T47D (cell line): ENCODE measurements at places on chromosomes 11 and 22.

GRCh38 chr11:112225753-112226061 lies 521 bp upstream of the PTS start:
- no peak for DNase-seq

- no peak for DNase-seq
Measured at GRCh38 chr22:45754822-45755221, 83.2 kb downstream of the ATXN10 start.

GRCh38 chr22:49853981-49854831 lies 562 bp downstream of the ZBED4 start:
- DNase-seq, result no peak

DNA sequence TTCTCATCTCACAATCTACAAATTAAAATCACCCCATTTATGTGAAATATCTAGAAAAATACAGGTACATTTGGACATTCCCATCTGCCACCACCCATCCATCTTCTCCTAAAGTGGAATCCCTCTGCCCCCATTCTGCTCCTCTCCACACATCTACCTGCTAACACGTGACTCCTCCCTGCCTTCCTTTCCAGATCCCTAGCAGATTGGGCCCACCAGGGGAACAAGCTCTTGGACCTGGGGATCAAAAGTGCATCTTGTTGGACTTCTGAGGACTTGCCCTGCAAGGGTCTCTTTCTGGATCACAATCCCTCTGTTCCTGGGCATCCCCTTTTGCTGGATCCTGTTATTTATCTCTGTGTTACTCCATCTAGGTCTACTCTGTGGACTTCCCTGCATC lies 107.6 kb downstream of the ZNF280B start:
- no peak for DNase-seq

DNA sequence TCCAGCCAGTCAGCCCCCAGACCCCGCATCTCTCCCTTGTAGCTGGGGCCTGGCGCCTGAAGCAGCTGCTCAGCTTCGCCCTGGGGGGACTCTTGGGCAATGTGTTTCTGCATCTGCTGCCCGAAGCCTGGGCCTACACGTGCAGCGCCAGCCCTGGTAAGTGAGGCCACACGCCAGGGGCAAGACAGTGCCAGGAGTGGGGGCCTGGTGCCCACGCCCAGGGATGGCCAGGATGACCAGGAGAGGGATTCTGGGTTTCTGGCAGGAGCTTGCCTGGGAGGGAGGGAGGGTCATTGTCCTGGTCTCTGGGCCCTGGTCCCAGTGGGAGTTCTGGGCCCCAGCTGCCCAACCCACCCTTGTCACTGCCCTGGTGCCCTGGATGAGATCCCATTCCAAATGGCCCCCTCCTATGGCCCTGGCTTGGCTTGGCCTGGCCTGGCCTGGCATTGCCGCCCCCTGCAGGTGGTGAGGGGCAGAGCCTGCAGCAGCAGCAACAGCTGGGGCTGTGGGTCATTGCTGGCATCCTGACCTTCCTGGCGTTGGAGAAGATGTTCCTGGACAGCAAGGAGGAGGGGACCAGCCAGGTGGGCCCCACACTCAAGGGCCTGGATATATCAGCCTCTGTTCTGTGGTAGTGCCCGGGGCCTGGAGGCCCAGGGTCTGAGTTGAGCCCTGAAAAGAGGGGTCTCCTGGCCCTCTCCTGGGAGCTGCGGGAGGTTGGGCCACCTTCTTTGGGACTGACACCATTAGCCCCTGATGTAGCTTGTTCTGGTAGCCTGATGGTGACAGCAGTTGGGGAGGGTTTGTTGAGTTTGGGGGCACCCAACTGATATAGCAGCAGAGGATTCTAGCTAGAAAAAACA lies 3.7 kb downstream of the SLC39A13 start:
- DNase-seq, result peak; percentile 76

DNA sequence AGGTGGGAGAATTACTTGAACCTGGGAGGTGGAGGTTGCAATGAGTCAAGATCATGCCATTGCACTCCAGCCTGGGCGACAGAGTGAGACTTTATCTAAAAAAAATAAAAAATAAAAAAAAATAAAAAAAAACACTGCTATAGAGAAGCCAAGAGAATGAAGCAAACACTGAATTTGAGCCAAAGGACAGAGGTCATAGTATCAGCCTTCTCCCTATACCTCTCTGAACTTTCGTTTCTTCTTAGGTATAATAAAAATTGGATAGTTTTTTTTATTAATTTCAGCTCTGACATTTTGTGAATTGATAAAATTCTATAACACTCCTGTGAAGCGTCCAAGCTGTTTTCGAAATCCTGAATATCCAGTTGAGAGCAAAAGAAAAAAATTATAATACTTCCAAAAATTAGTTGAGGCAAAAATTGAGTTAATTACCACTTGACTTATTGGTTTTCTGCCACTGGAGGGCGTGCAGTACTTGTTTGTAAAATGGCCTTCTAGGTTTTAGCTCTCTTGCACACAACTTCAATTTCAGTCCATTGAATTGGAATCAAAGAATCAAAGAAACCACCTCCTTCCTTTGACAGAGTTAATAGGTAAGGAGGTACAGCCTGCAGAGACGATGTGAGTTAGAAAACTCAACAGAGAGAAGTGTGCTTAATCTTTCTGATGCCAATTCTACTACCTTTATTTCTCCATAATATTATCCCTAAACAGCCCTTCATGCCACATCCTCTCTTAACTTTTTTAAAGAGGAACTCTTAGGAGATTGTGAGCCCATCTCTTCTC lies 143.2 kb downstream of the BBOX1 start:
- no peak for DNase-seq

- no peak for DNase-seq
Measured at GRCh38 chr11:104704146-104704830, 194.0 kb downstream of the CASP12 start.

DNA sequence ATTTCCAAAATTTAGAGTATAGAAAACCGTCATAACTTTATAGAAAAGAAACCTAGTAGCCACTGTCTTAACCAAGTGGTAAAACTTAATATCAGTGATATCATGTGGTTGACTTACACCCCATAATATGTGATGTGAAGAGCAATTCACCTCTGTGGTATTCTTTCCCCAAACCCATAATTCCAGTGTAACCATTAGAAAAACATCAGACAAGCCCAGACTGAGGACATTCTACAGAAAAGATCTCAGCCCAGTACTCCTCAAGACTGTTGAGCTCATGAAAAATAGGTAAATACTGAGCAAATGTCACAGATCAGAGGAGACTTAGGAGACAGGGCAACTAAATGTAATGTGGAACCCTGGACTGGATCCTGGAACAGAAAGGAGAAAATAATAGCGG lies 134.6 kb downstream of the PGR start:
- DNase-seq, result no peak

DNA sequence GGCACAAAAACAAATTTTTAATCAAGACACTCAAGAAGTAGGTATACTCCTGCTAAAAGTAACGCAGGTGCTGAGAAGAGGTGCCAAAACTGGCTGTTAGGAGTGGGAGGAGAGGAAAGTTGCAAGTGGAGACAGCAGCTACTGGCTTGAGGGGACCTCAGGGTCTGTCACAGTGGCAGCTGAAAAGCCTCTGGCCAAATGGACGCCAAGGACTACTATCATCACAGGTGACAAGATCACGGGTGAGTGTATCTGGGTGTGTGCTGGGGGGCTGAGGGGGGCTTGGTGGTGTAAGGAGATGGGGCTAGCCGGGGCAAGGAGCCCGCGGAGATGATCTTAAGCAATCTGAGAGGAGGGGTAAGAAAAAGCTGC lies 687 bp downstream of the ZNF202 start:
- no peak for DNase-seq

DNA sequence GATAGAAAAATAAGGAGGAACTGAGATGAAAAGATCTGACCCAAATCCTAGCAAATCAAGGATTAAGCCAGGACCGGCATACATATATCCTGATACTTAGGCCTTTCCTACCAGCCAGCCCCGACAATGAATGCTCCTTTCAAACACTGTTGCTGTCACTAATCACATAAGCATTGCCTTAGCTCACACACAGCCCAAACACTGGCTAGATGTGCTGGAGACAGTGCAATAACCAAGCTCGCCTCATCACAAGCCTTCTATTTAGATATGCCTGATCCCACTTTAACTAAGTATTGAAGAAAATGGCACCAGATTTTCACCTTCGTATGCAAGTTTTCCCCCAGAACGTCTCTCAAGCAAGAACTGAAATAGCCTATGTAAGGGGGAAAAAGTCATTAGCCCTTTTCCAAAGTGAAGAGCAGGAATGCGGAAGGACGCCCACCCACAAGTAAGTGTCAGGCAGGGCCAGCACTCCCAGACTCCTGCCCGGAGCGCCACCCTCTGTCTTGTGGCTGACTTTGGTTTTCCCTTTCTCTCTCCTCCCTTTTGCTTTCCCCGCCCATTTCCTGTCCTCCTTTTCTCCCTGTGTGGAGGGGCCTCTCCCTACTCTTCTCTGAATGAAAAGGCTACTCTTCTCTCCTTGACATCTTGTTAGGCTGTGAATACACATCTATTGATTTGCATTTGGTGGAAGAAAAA lies 8.9 kb upstream of the OPCML start:
- DNase-seq, result no peak
